Lung (tissue), 17 donors: ENCODE measurements at places on chromosomes 11 and 22.

DNA sequence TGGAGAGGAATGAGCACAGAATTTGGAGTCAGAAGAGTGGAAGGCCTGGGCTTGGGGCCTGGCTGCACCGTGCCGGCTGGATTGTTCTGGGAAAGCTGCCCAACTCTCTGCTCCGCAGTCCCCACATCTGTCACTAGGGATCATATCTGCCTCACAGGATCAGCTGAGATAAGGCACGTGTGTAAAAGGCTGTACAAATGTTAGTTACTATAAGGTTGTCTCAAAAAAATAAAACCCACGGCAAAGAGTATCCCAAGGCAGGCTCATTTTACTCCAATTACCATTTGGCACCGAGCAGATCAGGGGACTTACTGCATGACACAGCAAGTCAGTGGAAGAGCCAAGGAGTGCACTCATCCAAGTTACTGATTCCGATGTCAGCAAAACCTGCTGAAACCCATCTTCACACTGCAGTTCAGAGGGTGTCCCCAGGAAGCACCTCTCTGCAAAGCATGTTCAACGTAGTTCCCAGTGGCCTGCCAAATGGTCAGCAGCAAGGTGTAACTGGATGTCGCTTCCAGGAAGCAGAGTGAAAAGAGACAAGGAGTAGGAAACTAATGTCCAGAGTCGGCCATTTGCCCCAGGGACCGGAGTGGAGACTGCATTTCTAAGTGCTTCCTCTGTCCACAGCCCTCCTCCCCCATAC, 18.1 kb upstream of the MRTFA start:
- DNase-seq = peak; percentile 93

GRCh38 chr11:9626496-9627394, 37.1 kb upstream of the SWAP70 start:
- peak; percentile 33 for DNase-seq

GRCh38 chr11:60477035-60477445, 15.5 kb upstream of the MS4A12 start:
- DNase-seq = no peak

DNA sequence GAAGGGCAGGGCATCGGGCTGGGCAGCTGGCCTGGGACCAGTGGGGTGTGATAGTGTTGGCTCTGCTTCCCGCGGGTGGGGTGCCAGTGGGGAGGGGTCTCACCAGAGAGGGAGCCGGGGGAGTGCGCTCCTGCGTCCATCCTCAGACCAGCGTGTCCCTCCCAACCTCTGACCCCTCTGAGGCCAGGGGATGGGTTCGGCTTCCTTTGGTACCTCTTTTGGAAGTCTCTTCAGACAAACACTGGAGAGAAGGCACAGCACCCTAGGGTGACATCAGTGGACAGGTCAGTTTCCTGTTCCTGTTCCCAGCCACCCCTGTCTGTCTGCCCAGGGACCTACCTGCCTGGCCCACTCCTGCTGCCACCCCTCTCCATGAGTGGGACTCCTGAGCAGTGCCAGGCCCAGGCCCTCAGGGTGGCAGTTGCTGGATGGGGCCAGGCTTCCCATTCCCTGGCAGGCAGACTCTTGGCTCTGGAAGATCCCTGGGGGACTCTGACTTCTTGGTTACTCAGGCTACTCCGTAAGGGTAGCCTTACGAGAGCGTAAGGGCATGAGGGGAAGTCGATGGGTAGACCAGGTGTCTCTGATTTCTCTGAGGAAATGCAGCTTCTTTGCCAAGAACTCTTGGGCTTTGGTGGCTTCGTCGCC, 2.6 kb downstream of the TAGLN start:
- no peak for DNase-seq

DNA sequence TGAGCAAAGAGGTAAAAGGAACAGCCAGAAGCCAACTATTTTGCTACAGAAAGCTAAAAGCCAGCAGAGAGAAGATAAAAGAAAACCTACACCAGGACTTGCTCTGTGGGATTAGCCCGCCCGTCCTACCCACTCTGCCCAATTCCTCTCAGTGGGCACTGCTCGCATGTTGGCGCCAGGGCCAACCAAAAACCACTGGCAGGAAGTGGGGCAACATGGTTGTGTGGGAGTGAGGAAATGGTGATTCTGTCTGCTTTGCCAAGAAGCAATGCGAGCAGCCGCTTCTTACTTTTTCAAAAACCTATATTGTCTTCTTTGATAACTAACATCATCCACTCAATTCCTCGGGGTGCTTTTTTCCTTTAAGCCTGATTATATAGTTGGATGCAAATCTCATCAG, 14.2 kb upstream of the APOA1 start:
- no peak for DNase-seq

DNA sequence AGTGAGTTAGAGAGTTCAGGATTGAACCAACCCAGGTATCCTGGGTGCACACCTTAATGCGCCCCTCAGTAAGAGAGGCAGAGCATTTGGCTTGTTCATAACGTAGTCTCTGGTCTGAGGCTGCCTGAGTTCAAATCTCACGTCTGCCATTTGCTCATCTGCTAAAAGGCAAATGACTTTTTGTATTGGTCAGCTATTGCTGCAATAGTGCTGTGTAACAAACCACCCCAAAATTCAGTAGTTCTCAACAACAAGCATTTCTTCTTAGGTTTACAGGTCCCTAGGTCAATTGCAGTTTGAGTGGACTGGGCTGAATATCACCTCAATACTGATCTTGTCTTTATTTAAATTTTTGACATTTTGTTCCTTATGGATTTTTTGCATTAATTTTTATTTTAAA, 18.1 kb downstream of the RASD2 start:
- no peak for DNase-seq

DNA sequence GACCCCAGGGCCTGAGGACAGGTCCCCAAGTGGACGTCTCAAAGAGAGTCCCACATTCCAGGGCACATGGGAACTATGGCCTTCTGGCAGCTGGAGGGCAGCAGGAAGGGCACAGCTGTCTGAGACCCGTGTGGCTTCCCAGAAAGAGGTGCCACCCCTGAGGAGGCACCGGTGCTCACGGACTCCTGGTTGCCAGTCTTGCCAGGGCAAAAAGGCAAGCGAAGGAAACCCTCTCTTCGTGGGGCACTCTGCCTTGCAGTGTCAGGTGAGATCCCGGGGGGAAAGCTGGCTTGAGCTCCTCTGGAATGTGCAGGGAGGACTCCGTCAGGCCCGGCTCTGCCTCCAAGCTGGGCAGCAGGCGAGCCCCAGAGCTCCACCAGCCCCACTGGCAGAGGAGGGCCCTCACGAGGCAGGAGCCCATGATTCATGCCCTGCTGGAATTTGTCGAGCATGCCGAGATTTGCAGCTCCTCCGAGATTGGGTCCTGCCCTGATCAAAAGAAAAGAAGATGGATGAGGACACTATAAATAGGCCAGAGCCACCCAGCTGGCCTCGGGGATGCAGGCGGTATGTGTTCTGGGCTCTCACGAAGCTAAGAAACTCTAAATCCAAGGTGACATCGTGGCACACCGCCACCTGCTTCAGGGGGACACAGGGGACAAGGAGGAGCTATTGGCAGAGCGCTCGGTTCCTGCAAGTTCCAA, 9.9 kb upstream of the CELSR1 start:
- peak; percentile 41 for DNase-seq

- no peak for DNase-seq
These were observed 119.8 kb downstream of the PKNOX2 start for GRCh38 chr11:125284245-125284850.

DNA sequence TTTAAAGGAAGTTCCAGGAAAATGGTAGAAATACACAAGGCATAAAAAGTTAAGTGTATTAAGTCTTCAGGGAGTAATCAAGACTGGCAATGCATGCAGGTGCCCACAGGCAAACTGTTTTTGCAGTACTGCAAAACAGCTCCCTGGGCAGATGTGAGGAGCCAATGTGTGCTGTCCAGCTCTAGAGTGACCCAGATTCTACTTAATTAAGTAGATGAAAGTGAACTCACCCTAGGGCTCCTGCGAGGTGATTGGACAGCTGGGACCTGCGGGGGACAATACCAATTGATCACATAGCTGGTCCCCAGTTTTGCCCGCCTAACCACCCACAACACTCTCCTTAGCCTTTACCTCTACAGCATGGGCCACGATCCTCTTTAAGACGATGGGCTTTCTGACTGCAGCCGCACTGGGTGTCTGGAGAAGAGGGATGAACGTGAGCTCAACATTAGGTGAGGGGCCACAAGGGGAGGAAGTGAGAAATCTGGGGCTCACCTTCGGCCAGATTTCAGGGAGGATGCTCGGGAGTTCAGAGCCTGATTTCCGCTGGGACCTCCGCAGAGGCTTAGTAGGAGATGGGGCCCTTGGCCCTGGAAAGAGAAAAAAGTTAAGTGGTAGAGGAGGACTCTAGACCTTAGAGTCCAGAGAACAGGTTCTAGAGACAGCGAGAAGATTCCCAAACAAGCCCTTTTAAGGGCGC, 556 bp downstream of the CDCA5 start:
- no peak for DNase-seq

DNA sequence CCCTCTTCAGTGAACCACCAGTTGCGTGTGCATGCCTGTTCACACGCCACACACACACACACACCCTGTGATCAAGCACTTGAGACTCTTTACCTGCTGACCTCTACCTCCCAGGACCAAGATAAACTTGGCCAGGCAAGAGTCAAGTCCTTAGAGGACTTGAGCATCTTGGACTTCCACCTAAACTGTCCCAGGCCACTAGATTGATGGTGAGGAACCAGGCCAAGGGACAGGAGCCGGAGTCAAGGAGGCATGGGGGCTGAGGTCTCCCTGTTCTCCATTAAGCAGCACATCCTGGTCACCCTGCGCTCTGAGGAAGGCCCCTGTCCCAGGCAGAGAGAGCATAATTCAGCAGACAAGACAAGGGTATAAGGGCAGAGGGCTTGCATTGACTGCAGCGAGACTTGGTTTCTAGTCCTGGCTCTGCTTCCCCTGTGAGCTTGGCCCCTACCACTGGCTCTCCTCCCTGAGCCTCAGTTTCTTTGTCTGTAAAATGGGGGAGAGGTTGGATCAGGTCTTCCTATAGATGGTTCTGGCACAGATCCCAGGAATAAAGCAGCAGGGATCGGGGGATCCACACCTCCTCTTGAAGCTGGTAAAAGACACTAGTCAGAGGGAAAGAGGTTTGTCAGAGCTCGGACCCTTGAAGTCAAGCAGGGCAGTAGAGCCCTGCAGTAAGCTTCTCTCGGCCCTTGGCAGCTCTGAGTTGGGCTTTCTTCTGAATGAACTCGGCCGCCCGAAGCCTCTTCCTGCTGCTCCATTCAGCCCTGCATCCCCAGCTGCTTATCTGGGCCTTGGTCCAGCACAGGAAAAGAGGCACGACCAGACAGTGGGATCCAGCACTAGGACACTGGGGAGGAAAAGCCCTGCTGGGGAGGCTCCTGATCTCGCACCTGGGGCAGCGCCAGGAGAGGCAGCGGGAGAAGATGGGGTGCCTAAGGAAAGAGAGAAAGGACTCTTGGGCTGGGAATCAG, 2.0 kb downstream of the CREB3L1 start:
- peak; percentile 90 for DNase-seq

DNA sequence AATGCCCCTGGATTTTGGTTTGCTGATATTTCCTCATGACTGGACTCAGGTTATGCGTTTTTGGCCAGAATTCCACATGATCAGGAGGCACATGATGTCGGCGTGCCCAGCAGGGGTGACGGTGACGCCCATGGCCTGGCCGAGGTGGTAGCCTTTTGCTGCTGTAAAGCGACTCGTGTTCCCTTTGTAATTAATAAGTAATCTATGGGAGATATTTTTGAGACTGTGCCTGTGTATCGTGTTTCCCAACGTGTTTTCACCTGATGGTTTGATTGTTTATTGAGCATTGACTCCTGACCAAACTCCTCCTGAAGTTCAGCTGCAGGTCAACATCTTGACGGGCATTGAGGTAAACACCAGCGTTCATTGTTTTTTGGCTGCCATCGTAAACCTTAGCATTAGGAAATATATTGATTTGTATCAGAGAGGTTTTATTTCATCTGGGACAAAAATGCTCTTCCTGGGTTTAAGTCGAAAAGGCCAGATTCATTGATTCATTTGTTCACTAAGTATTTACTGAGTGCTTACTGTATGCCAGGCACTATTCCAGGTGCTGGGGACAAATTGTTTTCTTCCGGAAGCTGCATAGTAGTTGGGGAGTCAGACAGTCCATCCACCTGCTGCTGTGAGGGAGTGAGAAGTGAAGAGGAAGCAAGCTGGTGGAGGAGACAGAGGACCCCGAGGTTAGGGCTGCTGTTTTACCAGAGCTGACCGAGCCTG, 23.6 kb downstream of the DCPS start:
- DNase-seq = no peak

DNA sequence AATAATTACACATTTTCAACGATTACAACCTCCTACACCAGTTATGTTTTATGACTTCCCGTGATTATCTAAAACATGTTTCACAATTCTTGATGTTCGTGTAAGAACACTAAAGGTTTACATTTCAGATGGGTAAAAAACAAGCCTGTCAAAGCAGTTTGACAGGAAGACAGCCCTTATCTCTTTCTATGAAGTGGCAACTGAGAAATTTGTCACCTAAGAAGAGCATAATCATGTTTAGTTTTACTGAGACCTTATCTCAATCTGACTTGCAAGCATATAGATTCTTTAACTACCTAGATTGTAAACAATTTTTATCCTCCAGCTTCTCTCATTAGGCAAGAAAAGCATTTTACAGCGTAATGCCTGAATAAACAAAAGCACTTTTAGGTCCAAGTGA, 218.4 kb upstream of the ZBED5 start:
- no peak for DNase-seq

DNA sequence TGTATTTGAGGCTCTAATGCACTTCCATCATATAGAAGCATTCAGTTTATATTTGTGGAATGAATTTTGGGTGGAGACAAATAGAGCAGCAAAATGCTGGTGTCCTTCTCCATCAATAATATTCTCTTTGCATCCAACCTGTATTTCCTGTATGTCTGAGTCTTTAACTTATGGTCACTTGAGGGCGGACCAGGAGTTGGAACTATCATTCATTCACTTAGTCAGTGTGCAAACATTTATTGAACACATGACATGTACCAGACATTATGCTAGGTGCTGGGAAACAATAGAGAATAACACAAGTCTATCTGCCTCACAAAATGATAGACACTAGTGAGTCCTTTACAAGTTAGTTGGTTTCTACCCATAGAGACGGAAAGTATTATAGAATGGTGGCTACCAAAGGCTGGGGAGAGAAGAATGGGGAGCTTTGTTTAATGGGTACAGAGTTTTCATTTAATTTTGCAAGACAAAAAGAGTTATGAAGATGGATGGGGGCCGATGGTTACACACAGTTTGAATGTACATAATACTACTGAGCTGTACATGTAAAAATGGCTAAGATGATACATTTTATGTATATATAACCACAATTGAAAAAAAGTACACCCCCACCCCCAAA, 4.6 kb upstream of the TMEM123 start:
- no peak for DNase-seq
